ENCODE measurements at places on chromosomes 11 and 22.

GRCh38 chr11:59224351-59224928 lies 11.7 kb upstream of the MPEG1 start:
- no peak for DNase-seq

GRCh38 chr11:92131289-92131865 lies 93.2 kb upstream of the FAT3 start:
- no peak for DNase-seq

- no peak for DNase-seq
These were observed 14.4 kb downstream of the ETS1 start for GRCh38 chr11:128572965-128573364.

- DNase-seq: no peak
These were observed 48.5 kb downstream of the PPP6R3 start for GRCh38 chr11:68509066-68509465.

- DNase-seq: no peak
These were observed 44.2 kb upstream of the POU2AF1 start for GRCh38 chr11:111423250-111423615.

DNA sequence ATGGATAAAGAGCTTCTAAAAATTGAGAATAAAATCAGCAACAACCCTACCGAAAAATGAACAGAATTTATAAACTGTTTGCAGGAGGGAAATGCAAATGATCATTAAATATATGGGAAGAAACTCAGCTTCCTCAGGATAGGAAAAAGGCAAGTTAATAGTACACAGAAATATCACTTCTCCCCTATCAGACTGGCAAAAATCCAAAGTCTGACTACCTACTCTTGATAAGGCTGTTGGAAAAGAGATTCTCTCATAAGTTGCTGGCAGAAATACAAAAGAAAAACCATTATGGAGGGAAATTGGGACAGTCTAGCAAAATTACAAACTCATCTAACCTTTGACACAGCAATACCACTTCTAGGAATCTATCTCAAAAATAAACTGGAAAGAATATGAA lies 100.9 kb upstream of the LDLRAD3 start:
- no peak for DNase-seq

DNA sequence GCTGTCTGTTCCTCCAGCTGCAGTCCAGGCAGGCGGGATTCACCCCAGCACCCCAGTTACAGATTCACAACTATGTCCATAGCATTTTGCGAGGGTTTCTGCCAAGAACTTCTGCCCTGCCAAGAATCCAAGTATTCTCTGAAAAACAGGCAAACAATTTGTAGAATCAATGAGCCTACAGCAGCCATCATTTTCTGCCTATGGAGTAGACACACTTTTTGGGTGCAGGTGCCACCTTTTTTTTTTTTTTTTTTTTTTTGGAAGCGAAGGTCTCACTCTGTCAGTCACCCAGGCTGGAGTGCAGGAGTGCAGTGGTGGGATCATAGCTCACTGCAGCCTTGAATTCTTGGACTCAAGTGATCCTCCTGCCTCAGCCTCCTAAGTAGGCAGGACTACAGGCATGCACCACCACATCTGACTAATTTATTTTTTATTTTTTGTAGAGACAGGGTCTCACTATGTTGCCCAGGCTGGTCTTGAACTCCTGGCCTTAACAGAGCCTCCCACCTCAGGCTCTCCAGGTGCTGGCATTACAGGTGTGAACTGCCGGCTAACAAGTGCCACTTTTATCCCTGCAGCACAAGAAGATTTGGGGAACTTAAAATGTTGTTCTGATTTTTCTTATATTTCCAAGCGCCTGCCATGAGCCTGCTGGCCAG lies 195.1 kb downstream of the SNX19 start:
- no peak for DNase-seq

DNA sequence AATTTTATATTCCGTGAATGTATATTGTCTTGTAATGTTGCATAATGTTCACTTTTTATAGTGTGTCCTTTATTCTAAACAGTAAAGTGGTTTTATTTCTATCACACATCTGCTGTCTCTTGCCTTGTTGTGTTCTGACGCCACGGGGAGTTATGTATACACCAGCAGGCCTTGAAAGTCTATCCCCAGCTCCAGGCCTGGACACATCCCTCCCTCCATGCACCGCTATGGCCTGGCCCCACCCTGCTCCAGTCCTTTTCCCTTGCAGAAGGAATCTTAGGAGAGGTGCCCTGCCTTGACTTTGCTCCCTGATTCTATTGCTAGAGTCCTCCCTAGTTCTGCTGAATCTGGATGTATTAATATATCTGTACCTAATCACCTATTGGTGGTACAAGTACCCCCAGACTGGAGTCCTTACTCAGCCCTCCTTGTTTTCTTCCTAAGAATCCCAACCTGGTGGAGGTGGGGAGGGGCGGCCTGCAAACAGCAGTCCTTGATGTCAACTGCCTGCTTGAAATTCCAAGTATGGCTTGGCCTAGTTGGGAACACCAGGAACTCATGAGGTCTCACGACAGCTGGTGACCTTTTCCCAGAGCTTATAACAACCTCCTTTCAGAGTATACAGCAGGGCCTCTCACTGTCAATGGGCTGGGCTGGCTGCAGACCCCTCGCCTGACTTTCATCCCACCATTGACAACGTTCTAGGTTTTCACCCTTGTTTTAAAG lies 61.6 kb downstream of the TIMP3 start:
- no peak for DNase-seq

GRCh38 chr22:24707470-24707801 lies 67.1 kb downstream of the PIWIL3 start:
- DNase-seq: no peak

GRCh38 chr11:17431139-17431538 lies 42.7 kb upstream of the KCNJ11 start:
- DNase-seq: no peak

- DNase-seq: no peak
These were observed 98.1 kb downstream of the SIK3 start for GRCh38 chr11:117000014-117000737.

DNA sequence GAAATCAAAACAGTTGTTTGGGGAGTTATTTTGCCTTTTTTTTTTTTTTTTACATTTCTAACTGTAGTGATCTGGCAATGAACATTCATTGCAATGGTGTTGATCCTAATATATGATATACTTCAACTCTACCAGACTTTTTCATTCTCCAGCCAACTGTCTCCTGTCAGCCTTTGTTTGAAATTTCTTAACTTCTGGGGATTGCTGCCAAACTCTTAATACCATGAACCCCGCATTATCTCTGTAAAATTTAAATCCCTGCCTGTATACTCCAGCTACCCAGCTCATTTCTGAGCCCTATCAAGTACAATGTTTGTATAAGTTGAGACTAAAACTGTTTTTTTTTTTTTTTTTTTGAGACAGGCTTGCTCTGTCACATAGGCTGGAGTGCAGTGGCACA lies 280.7 kb downstream of the TTC28 start:
- no peak for DNase-seq

DNA sequence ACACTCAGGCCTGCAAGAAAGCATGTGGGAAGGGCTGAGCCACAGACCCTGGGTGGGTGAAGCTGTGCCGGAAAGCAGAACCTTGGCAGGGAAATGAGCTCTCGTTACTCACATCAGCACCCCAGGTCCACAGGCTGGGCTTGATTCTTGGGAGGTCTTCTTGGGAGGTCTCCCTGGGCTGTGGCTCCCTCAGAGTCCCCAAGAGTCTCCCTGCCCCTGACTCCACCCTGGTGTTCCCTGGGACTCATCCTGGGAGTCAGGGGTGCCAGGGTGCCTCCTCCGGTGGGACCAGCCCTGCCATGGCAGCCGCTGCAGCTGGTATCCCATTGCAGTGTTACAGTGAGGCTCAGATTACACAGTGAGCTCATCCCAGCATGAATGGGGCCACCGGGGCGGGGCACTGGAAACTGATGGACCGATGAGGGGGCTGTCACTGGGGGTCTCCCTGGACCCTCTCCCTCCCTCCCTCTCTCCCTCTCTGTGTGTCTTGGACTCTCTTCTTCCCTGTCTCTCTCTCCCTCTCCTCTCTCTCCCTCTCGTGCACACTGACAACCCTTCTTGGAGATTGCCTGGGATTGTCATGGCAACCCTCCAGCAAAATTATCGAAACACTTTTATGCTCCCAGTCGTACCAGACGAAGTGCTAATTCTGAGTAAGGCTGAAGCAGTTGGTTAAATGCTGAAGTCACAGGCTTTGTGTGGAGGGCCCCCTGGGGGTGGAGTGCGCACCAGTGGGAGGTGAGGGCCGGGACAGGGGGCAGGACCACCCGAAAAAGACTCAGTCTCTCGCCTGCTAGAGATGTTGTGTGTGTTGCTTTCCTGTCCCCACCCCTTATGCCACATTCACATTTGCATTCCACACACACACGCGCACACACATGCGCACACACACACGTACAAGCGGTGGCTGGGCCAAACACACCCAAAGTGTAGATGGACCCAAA lies 8.6 kb upstream of the C11orf96 start:
- DNase-seq: no peak

DNA sequence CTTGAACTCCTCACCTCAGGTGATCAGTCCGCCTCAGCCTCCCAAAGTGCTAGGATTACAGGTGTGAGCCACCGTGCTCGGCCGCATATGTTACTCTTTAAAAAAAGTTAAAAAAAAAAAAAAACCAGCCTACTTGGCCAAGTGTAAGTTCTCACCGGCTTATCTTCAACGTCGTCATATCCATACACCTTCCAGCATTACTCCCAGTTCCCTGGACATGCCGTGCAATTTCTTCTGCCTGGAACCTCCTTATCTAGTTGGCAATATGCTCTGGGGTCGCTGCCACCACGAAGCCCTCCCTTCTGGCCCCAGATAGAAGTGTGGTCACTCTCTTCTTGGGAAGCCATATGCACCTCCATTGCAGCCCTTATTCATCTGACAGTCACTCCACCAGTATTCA lies 36.3 kb upstream of the CBX7 start:
- no peak for DNase-seq

DNA sequence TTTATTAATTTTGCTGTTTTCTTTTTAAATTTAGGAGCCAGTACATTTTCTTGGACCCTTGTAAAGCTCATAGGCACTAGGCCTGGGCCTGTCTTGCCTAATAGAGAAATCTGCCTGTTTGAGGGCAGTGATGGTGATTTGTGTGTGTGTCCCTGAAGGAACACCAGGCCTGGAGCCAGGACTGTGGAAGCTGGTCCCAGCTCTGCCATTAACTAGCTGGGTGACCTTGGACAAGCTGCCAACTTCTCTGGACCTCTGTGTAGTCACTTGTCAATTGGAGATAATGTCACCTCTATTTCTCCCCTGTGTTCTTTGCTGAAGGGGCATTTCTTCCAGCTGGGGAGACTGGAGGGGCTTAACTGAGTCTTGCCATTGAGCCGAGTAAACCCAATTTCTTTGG lies 16.0 kb upstream of the FTH1 start:
- DNase-seq: no peak

DNA sequence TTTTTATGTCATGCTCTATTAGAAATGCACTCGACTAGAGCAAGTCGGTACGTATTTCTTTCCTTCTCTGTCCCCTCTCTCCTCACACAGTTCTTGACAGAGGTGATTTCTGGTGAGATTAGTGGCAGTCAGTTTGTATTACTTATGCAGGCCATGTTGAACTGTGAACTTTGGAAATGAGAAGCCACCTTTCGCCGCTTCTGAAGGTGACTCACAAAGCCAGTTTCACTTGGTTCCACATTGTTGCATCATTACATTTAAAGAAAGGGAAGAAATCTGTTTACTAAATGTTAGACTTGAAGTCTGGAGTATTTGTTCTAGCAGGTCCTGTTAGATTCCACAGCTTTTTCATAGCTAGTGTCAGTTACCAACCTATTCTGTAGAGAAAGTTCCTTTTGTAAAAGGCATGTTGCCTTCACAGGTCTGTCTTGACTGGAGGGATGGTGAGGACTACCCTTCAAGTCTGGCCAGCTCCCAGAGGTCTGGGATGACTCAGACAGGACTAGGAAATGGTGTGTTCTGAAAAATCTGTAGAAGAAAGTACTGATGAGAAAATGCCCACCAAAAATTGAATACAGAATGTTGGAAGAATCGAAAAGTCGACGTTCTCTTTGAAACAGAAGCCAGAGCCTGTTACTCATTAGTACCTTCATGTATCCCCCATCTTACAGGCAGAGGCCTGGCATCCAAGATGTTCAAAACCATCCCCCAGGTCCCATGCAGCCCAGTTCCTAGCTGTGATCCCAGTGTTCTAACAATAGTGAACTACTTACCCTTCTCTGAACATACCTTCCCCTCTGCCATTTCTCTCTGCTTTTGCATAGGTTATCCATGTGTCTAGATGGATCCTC lies 181.4 kb downstream of the DBX1 start:
- no peak for DNase-seq

DNA sequence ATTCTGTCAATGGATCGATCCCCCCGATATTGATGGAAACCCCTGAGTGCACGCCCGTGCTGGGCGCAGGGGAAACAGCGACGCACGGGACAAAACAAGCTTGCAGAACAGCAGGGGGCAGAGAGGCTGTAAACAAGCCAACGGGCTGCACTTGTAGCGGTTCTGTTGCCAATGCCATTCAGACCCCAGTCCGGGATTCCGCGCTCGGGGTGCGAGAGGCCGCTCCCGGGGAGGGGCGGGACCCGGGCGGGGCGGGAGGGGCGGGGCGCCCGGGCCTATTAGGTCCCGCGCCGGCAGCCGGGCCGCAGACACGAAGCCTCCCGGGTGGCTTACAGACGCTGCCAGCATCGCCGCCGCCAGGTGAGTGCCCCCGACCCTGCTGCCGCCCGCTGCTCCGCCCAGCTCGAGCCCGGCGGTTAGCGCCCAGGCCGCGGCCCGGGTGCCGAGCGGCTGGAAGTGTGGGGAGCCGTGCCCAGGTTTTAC lies at the start of gene BIK:
Gene BIK (plus strand): TSS at position 307 of the 483 bp plus-strand sequence. CDS start 13,273 bp downstream, outside the sequence.
- peak; percentile 33 for DNase-seq

DNA sequence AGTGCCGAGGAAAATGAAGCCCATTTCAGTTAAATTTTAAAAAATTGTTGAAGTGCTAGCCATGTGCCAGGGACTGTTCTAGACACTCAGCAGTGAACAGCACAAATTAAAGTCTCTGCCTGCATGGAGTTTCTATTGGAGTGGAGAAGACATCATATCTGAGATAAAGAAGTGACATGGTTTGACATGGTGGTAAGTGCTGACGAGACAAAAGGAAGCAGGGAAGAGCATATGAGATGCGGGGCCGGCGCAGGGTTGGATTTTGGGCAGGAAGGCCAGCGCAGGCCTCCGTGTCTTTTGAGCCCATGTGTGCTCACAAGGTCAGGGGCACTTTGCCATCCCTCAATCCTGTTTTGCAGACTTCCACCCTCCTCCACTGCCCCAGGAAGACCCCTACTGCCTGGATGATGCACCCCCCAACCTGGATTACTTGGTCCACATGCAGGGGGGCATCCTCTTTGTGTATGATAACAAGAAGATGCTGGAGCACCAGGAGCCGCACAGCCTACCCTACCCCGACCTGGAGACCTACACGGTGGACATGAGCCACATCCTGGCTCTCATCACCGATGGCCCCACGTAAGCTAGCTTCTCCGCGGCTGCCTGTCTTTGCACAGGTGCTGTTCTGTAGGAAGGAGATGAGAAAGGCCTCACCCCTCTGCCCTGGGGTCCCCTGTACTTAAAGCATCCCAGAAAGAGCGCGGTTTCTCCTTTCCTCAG lies 29.6 kb downstream of the AMPD3 start:
- no peak for DNase-seq

DNA sequence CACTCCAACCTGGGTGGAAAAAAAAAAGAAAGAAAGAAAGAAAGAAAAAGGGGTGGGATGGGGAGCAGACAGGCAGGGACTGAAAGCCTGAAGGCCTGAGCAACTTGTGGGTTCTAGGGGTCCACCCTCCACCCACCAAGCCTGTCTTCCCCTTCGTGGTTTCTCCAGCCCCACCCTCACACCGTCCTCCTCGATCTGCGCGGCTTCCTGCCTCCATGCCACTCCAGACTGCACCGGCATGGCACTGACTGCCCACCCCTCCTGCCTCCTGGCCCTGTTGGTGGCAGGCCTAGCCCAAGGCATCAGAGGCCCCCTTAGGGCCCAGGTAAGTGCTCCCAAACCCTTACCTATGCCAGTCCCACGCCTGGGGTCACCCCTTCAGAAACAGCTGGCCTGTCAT lies at the start of gene CTSW:
Gene CTSW (plus strand): TSS at position 221 of the 400 bp plus-strand sequence. CDS start 18 bp downstream, at position 239.
- DNase-seq: peak; percentile 26
